Activated T-helper 1 cell treated with Interleukin-2 at 50 U/mL for 16 hours (primary cell): ENCODE measurements at places on chromosomes 6 and 20.

DNA sequence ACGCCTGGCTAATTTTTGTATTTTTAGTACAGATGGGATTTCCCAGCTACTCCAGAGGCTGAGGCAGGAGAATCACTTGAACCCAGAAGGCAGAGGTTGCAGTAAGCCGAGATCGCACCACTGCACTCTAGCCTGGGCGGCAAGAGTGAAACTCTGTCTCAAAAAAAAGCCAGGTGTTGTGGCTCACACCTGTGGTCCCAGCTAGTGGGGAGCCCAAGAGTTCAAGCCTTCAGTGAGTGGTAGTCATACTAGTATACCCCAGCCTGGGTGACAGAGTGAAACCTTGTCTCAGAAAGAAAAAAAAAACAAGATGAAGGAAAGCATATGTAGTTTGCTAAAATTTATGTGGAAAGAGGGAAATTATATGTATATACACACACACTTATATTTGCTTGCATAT lies 20.0 kb upstream of the POU5F1 start:
- no peak for DNase-seq

GRCh38 chr6:105769987-105770386 lies 316.1 kb upstream of the PRDM1 start:
- no peak for DNase-seq

- no peak for DNase-seq
Measured at GRCh38 chr6:101799531-101799930, 406.0 kb downstream of the GRIK2 start.

- no peak for DNase-seq
Measured at GRCh38 chr20:5715071-5715841, 34.9 kb upstream of the SHLD1 start.

- DNase-seq: no peak
Measured at GRCh38 chr6:47196113-47196512, 113.6 kb downstream of the TNFRSF21 start.

GRCh38 chr6:20166210-20166609 lies 46.1 kb downstream of the MBOAT1 start:
- no peak for DNase-seq

GRCh38 chr6:157272866-157273755 lies 50.2 kb downstream of the TMEM242 start:
- no peak for DNase-seq

- no peak for DNase-seq
Measured at GRCh38 chr20:43690943-43691598, 24.2 kb downstream of the MYBL2 start.

DNA sequence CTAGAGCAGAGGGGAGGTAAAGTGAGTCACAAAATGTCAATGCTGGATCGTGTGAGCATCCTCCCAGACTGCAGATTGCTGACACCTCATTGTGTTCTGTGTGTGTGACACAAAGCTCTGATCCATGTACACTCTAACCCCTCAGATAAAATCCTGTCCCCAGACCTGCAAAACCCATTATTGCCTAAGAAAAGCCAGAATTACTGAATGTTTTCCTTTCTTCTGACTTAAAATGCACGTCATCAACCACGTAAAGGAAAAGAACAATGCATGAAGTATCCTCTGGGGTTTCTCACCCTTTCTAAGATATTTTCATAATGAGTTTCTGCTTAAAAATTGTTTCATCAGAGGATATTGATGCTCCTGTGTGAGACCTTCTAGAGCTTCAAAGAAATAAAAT lies 218.0 kb upstream of the PREP start:
- DNase-seq: no peak

DNA sequence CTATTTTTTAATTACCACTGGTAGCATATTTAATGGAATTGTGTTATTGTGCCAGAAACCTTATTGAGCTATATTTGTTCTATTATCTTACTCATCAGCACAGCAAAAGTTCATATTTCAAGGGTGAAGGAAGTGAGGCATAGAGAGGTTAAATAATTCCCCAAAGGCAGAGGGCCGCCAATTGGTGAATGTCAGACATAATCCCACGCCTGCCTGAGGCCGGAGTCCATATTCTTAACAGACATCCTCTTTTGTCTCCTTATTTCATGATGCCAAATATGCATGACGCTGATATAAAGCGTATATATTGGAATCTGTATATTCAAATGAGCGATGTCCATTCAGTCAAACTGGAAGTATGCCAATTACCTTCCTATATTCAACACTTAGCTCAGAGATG lies 505.0 kb upstream of the SLC35B3 start:
- no peak for DNase-seq

DNA sequence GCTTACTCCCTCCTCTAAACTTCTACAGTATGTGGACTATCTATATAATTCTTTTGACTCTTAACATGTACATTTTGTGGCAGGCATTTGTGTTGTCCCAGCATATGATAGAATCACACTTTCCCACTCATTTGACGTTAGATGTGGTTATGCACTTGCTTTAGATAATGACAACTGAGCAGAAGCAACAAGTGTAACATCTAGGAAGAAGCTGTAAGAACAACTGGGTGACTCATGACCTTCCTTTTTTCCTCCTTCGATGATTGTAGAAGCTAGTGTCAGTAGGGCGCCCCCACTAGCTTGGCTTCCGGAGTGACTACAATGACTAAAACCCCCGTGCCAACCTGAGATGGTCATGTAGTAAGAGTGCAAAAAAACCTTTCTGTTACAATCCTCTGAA lies 74.6 kb upstream of the CEP85L start:
- peak; percentile 39 for DNase-seq

DNA sequence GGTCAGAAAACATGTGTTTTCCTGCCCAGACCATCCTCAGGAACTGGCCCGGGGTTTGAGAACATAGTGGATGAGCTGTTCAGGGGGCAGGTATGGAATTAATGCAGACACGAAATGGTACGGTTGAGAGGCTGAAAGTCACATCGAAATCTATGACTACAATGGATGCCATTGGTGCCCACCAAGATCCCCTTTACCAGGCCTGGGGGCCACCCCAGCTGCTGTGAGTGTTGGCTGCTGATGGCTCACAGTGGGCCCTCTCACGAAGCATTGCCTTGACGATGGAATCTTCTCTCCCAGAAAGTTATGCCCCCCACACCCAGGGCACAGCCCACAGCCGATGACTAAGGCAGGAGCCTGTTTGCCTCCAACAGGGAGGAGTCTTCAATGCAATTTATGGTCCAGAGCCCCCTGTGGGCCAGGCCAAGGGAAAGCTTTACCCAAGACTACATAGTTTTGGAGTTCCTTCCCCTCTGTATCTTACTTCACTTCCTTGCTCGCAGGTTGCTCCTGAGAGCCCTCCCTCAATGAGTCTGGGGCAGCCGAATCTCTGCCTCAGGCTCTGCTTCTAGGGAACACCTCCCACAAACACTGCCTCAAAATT lies 92.6 kb downstream of the BFSP1 start:
- DNase-seq: no peak

DNA sequence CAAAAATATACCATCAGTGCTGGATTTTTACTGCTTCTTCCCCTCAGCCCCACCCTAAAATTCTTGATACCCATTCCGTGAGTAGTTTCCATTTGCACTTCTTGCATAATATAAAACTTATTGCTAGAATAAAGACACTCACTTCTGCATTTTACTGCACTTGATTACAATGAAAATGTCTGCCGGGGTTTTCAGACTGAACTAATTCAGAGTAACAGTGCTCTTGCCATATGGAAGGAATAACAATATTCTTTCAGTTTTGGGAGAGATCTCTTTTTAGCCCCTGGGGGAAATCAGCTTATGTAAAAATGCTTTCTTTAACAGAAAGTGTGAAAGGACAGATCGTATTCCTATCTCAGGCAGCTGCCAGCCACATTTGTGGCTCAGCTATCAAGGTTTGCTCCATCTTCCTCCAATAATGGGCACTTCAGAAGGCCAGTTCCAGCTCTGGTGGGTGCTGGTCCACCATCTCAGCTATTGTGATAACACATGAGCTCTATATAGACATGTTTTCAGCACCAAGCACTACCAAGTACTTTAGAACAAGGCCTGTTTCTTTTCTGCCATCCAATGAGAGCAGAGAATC lies 8.9 kb downstream of the SMLR1 start:
- no peak for DNase-seq

GRCh38 chr6:24566020-24566767 lies 71.4 kb downstream of the ALDH5A1 start:
- no peak for DNase-seq

DNA sequence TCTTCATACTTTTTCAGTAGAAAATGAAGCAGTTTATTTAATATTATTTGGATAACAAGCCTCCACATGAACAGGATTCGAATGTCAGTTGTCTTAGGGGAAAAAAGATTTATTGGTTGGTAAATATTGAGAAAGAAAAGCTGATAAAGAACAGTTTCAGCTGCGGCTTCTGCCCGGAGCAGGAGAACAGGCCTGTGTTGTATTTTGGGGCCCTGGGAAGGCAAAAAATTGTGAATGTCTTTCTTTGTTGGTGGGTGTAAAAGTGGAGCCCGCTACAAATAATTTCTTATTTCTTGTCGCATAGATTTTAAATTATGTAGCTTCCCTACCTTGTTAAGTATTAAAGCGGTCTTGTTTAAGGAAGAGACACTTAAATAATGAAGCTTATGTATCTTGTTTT lies 90.5 kb upstream of the PAX1 start:
- no peak for DNase-seq

- no peak for DNase-seq
Measured at GRCh38 chr20:59634435-59635005, 30.2 kb downstream of the PHACTR3 start.

DNA sequence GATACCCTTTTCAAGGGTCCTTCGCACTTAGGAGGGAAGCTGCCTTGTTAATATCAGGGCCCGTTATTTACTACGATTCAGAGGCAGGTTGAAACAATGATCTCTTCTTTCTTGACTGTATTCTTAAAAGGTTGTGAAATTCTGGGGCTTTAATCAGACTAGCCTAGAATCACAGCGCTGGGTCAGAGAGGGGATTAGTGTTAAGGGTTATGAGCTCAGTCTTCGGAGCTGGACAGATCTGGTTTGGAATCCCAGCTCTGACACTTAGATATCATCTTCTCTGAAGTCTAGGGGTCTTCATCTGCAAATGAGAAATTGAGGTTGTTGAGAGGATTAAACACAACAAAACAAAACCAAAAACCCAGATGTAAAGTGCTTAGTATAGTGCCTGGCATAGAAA lies 77.4 kb downstream of the CD83 start:
- no peak for DNase-seq

DNA sequence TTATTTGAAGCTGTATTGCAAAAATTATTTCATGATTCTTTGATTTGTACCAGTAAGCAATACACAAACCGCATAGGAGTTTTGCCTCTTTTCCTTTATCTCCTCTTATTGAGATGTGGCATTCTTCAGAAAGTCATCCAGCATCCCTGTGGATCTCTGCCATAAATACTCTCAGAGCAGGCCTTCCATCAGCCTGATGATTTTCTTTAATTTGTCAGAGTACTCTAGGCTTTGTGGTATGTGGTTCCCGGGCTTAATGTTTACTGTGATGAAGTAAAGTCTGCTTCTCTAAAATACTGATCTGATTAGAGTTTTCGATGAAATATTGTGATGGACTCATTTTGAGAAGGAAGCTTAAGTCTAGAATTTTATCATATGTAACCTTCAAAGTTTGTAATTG lies 31.1 kb upstream of the SLC35D3 start:
- DNase-seq: no peak

DNA sequence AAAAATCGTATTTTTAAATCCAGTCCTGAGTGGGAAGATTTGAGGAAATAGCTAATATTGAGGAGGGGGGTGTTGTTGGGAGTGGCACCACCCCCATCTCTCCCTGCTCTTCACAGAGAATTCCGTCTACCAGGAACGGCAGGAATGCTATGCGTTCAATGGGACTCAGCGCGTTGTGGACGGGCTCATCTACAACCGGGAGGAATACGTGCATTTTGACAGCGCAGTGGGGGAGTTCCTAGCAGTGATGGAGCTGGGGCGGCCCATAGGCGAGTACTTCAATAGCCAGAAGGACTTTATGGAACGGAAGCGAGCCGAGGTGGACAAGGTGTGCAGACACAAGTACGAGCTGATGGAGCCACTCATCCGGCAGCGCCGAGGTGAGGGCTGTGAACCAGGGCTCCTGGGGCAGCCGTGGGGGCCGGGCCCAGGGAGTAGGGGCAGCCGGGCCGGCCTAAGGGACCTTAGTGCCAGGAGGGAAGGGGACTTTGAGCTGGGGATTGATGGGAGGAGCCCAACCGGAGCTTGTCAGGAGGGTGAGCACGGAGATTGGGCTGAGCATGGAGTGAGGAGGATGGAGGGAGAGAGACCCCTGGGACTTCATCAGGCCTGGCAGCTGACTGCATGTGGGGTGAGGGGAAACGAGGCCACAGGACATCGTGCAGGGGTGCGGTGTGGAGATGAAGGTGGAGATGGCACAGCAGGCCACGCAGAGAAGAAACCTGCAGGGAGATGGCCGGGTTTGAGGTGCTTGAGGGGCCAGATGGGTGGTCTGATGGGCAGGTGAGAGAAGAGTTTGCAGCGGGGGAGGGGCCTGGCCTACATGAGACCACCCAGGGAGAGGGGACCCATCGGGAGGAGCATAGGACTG lies 41.3 kb downstream of the HLA-DPB1 start:
- no peak for DNase-seq

DNA sequence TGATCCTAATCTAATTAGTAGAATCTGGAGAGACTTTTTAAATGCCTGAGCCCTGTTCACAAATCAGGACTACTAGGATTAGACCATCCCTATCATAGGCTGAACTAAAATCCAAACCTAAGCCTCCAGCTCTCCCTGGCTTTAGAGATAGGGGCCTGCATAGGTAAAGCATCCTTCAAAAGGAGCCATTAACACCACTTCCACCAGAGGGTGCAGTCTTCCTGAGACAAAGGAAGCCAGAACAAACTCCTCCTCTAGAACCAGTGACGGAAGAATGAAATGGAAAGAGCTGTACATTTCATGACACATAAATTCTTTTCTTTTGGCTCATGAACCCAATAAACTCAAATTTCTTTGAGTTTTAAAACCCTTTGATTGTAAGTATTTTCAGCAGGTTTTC lies 291.2 kb upstream of the ADGRB3 start:
- no peak for DNase-seq

- DNase-seq: no peak
Measured at GRCh38 chr20:36544134-36545018, 3.1 kb downstream of the MYL9 start.

DNA sequence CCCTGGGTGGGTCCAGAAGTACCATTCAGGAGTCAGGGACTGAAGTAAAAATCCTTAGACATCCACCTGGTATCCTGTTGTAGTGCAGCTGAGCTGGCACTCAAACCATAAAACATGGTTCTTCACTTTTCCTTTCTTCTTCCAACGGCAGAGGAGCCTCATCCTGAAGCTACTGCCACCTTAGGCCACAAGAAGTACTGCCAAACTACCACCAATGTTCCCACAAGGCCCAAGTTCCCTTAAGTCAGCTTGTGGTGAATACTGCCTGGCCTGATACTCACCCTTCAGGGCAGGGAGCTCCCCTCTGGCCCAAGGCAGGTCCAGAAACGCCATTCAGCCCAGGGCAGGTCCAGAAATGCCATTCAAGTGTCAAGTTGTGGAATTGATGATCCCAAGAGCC lies 1053.4 kb upstream of the CITED2 start:
- DNase-seq: no peak

GRCh38 chr6:136793363-136793762 lies 1.1 kb upstream of the MAP3K5 start:
- DNase-seq: no peak

GRCh38 chr6:36217946-36218345 lies 21.4 kb downstream of the BRPF3 start:
- DNase-seq: no peak
